CD14-positive monocyte (primary cell): ENCODE measurements at places on chromosomes 12 and 14.

GRCh38 chr12:304805-305204 is 42.2 kb upstream of the SLC6A13 start:
- DNase-seq: no peak

- peak; percentile 53 for DNase-seq
Measured at GRCh38 chr14:102775855-102776760, 1.1 kb upstream of the TRAF3 start.

GRCh38 chr14:89621791-89622638 is 205.0 kb upstream of the FOXN3 start:
- no peak for DNase-seq

- DNase-seq: no peak
Measured at GRCh38 chr12:31507966-31508365, 83.0 kb downstream of the DENND5B start.

DNA sequence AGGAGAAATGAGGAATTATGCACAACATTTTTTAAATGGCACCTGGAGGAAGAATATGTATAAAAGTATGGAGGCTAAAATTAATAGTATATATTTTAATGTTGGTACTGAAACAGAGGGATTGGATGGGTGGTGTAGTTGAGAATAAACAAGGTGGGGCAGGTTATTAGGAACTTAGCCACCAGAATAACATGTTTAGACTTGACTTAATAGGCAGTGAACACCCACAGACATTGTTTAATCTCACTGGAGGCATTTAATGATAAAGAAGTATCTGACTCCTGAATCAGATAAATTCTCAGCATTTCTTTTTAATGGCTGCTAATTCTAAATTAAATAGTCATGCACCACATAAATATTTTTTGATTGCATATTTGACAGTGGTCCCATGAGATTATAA is 139.7 kb downstream of the CNTN1 start:
- DNase-seq: no peak

DNA sequence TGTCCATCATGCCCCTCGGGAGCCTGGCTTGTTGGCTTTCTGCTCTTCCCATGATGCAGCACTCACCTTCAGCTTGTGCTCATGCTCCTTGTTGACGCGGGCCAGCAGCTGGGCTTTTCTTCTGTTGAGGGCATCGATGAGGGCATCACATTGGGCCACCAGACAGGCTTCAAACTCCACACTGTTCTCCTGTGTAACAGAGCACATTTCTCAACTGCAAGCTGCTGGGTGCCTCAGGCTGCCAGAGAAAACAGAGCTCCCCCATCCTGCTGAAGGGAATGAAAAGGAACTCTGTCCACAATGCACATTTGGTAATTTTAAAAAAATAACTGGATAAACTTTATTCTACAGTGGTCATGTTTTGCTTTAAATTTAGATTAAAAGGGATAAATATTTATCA is 72.1 kb downstream of the TRIM9 start:
- no peak for DNase-seq

DNA sequence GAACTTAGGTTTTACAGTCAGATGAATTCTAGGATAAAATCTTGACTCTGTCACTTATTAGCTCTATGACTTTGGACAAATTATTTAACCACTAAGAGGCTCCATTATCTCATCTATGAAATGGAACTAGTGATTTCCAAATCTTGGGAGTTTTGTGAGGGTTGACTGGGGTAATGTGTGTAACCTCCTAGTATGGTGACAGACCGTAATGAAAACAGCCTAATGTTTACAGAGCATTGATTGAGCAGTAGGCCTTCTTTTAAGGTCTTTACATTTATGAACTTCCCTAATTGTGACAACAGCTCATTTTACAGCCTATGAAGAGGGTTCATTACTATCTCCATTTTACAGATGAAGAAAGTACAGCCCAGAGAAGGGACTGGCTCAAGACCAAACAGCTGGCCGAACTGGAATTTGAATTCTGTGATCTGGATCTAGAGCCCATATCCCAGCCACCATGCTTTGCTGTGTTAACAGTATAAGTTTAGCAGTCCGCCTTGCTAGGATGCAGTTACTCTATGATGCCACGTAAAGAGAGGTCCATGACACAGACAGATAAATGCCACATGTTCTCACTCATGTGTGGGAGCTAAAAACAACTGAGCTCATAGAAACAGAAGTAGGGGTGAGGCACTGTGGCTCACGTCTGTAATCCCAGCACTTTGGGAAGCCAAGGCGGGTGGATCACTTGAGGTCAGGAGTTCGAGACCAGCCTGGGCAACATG is 9.1 kb upstream of the FBXL14 start:
- no peak for DNase-seq

- DNase-seq: no peak
Measured at GRCh38 chr14:94598816-94599655, 13.2 kb upstream of the SERPINA3 start.

- no peak for DNase-seq
Measured at GRCh38 chr12:121442028-121442948, 42.4 kb downstream of the RNF34 start.

- no peak for DNase-seq
Measured at GRCh38 chr12:28083840-28084678, 106.2 kb upstream of the CCDC91 start.

DNA sequence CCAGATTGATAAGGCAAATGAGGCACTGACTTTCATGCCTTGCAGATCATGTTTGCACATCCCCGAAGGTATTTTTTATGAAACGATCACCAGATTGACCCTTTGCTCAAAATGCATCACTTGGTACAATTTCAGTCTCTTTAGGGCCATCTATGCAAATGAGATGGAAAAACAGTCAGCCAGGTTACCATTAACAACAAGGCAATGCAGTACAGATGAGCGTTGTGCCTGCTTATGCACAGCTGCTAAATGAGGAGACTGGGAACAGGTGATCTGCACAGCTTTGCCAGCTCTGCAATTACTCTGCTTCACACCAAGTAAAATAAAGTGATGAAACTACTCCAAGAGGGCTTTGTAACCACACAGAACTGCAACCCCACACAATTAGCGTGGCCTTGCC is 26.1 kb upstream of the PLEKHG7 start:
- no peak for DNase-seq

- no peak for DNase-seq
Measured at GRCh38 chr12:119715268-119715620, 47.3 kb downstream of the PRKAB1 start.

DNA sequence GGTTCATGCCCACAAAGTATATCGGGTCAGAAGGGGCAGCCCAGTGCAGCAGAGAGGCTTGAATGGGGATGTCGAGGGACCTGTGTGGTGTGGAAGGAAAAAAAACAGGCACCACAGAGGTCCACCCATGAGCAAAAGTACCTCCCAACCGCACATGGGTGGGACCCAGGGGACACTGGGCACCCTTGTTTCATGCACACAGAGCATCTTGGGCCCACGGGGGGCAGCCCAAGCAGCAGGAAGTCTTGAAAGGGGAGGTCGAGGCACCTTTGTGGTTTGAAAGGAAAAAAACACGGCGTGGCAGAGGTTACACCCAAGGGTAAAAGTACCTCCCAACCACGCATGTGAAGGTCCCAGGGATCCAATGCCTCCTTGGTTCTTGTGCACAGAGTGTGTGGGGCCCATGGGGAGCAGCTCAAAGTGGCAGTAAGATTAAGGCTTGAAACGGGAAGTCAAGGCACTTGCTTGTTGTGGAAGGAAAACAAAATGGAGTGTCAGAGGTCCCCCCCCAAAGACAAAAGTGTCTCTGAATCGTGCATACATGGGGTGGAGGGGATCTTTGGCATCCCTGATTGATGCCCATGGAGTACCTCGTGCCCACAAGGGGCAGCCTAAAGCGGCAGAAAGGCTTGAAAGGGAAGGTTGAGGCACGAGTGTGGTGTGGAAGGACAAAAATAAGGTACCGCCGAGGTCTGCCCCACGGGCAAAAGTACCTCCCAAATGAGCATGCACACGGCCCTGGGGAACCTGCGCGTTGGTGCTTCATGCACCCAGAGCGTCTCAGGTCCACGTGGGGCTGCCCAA is 575.5 kb downstream of the ALG10 start:
- DNase-seq: no peak

DNA sequence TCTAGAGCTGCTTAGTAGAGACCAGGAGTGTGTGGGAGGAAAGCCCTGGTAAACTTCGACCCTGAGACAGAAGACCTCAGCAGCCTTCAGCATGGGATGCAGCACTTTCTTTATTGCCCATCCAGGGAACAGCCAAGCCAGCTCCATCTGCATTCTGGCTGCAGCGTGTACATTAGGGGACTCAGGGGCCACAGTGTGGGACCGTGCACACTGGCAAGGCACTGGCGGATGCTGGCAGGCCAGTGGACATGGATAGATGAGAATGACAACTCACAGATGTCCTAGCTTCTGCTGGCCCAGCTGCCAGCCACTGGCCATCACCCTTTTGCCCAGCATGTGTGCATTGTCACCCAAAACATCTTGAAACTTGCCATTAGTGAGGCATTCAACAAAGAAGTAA is 12.5 kb downstream of the PLD4 start:
- DNase-seq: no peak

DNA sequence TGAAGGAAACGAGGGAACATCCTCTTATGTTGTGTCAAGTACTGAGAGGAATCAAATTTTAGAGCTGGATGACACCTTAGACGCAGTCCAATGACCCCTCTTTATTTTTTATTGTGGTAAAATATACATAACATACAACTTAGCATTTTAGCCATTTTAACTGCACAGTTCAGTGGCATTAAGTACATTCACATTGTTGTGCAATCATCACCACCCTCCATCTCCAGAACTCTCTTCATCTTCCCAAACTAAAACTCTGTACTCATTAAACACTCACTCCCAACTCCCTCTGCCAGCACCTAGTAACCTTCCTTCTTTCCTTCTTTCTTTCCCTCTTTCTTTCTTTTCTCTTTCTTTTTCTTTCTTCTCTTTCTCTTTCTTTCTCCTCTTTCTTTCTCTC is 97.2 kb upstream of the SLC24A4 start:
- no peak for DNase-seq

DNA sequence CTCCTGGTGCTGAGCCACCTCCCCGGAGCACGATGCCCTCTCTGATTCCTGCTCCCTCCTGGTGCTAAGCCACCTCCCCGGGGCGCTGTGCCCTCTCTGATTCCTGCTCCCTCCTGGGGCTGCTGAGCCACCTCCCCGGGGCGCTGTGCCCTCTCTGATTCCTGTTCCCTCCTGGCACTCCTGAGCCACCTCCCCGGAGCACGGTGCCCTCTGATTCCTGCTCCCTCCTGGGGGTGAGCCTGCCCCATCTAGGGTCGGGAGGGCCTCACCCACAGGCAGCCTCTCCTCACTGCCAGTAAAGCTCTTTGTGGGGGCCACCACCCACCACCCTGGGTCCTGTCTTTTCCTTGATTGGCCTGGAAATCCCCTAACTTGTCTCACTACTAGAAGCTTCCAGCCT is 327.6 kb upstream of the SFSWAP start:
- DNase-seq: no peak

- no peak for DNase-seq
Measured at GRCh38 chr12:131793243-131794022, 34.8 kb upstream of the MMP17 start.

DNA sequence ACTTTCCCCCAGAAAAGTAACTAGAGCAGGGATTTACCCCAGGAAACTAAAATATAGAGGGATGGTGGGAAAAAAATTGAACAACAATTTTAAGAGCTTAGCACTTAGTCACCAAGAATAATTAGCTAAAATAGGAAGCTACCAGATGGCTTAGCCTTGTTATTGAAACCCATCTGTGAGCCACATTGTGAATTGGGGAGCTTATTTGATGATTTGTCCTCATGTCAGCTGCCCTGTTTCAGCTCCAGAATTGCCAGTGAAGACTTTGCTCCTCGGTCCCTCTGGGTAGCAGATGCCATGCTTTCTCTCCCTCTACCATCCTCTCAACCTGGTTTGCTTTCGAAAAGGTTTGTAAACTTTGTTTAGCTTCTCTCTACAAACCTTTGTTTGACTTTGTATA is 67.7 kb upstream of the PTHLH start:
- DNase-seq: no peak

DNA sequence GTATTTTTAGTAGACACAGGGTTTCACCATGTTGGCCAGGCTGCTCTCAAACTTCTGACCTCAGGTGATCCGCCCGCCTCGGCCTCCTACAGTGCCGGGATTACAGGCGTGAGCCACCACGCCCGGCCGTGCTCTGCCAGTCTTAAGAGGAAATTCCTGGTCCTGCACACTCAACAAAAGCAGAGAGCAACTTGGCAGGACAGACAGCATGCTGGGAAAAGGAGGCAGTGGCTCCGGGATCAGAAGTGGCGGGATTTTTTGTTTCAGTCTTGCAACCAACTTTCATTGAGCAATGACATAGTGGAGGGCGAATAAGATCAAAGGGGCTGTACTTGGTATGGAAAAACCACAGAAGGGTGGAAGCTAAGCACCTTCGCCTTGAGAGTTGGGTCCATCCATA is 2.1 kb downstream of the CKAP4 start:
- no peak for DNase-seq

DNA sequence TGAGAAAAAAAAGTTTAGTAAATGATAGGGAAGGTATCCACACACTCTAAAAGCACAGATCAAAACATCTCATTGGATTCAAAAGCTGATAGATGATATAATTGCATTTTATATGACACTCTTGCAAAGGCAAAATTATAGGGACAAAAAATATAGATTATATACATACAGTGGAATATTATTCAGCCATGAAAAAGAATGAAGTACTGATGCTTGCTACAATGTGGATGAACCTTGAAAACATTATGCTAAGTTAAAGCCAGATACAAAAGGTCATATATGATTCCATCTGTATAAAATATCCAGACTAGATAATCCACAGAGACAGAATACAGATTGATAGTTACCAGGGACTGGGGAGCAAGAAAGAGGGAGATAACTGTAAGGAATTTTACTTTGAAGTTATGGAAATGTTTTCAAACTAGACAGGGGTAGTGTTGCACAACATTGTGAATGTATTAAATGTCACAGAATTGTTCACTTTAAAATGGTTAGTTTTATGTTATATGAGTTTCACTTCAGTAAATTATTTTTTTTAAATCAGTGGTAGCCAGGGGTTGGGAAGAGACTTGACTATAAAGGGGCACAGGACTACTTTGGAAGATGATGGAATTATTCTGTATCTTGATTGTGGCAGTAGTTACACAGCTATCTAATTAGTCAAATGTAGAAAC is 41.7 kb upstream of the CDKN3 start:
- no peak for DNase-seq

DNA sequence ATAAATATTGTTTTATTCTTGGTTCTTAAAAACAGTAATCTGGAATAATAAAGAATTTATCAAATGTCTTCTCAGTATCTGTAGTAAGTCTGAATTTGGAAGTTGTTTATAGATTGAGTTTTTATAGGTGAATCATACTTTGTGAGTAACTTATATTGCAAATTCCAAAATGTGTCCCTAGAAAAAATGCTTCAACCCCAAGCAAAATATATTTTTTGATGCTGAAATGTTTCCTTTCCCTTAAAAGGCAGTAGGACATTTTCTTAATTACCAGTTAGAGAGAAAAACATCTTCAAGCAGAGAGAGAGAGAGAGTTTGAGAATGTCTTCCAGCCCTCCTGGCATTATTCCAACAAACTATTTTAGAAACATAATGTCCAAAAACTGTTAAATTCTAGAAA is 37.9 kb downstream of the PELI2 start:
- DNase-seq: no peak

- DNase-seq: no peak
Measured at GRCh38 chr12:106724934-106725333, 49.5 kb upstream of the RIC8B start.
